ENCODE measurements at places on chromosomes 7 and 10. TPM values are rescaled to one million over a fixed set of nuclear protein-coding genes. Genes with fewer than 3 reads are reported as not detected.

DNA sequence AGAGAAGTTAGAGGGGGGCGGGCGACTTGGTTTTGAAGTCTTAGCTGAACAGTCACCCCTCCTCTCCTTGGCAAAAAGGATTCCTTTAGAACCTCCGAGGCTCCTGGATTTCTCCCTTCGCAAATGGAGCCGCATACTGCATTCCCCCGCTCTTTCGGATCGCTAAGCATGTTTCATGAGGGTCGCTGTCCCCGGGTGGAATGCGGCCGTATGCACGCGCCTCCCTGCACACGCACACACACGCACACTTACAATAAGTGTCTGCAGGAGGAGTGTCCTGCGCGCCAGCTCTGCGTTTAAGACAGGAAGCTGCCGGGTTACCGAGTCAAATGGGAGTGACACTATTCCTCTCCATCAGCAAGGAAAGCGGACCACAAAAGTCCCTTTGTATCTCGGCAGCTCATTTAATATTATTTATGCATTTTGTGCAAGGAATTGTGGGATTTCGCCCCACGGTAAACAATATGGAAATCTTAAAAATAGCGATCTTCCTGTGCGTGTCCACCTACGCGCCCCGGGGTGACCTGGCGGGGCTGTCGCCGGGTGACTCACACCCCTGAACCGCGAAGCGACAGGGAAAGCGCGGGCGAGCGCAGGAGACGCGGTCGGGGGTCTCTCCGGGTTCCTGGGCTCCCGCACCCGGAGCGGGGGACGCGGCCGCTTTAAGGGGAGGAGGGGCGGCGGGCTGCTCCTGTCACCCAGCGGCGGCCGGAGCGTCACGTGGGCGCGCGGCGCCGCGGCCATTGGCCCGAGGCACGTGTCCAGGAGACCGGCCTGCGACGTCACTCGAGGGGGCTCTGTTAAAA, 988 bp upstream of the EN2 start:
- no peak for DNase-seq

TRIM56 gene
- total RNA-seq = 43.7 TPM

DNA sequence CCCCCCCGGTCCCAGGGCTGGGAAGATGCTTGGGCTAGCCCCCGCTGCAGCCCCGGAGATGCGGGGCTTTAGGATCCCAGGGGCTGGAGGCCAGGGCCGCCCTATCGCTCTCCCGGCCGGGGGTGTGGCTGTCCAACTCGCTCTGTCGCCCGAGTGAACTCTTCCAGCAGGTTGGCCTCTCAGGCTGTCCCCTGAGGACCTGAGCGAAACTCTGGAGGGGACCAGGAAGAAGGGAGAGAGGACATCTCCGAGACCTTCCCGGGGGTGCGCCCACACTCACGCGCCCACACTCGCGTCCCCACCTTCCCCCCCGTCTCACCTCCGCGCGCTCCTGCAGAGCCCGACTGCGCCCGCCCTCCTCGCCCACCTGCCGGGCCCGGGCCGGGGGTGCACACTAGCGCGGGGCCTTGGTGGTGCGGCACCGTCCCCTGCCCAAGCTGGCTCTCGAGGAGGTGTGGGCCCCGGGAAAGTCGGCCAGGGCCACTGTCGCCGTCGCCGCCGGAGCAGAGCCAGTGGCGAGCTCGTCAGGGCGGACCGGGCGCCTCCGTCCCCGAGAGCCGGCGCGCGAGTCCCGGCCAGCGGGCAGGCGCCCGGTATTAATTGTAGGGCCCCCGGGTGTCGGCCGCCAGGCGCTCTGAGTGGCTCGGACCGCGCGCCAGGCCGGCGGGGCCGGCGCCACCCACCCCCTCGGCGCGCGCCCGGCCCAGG, 101.7 kb upstream of the SVIL start:
- peak; percentile 70 for DNase-seq

DNA sequence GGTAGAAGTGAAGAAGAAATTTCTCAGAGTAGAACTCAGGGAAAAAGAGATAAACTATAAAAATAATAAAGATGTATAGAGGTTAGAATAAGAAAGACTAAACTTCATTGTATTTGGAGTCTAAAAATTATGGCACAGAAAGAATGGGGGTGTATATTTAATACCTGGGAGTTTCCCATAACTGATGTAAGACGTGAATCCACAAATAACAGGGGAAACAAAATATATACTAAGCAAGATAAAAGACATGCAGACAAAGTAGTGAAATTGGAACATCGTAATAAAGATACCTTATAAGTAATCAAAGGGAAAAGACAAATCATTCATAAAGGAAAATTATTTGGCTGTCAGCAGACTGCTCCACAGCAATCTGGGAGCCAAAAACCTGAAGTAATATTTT, 62.8 kb downstream of the HECTD2 start:
- DNase-seq = no peak

DNA sequence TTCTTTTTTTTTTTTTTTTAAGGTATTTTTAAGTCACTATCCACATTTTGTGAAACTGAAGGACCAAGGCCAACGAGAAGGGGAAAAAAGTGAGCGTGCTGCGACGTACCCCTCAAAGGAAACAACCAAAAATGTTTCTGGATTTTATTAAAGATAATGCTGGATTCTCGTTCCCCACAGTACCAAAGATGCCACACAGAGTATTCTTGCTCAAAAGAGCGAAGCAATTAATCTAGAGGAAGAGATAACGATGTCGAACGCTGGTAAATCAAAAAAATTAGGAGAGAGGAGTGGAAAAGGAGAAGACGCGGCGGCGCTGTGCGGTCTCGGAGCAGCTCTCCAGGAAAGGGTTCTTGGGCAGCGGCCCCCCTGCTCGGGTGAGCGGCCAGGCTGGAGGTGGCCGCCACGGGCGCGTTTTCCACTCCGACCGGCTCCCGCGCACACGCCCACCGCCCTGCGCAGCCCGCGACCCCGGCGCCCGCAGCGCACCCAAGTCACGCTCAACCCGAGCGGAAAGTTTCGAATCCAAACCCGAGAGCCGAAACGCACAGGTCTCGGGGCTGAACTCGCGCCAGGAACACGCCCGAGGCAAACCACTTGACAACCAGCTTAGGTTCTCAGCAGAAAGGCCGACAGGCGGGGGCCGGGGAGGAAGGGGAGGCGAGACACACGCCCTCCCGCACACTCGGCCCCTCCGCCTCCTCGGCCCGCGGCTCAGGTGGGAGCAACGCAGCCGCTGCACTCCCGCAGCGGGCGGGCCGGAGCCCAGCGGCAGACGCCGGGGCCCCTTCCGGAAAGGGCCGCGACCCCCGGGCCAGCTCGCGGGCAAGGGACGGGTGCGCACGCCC, 989 bp downstream of the SRPK2 start:
- peak; percentile 50 for DNase-seq

DNA sequence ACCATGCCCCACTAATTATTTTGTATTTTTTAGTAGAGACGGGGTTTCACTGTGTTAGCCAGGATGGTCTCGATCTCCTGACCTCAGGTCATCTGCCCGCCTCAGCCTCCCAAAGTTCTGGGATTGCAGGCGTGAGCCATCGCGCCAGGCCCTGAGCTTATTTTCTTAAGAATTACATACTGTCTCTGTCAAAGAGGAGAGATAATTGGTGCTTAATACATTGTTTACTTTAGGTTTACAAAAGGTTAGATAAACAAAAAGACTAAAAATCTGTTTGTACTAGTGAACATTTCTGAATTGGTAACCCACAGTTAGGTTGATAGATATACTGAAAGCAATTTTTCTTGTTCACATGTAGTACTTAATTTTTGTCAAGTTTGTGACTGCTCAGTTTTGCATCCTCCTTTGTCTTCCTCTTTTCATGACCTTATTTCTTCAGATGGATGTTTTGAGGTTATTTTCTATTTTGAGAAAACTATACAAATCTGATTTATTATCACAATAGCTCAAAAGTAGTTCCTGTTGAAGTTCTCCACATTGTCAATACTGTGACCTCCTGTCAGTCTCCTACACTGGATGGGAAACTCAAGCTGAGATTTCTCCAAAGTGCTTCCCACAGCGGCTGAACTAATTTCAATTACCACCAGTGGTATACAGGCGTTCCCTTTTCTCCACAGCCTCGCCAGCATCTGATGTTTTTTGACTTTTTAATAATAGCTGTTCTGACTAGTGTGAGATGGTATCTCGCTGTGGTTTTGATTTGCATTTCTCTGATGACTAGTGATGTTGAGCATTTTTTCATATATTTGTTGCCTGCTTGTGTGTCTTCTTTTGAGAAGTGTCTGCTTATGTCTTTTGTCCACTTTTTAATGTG, 22.5 kb downstream of the HHEX start:
- DNase-seq = no peak

PTN gene
- total RNA-seq = 2.8 TPM

GRCh38 chr10:126806498-126806897, 98.7 kb upstream of the DOCK1 start:
- no peak for DNase-seq

STK31 gene
- total RNA-seq = not detected

GRCh38 chr7:39321909-39322498, 244.2 kb upstream of the YAE1 start:
- DNase-seq = no peak

- DNase-seq = peak; percentile 82
Observed at GRCh38 chr10:123967626-123968243, 76.1 kb upstream of the CPXM2 start.

PON3 gene
- 5.5 TPM for total RNA-seq

DNA sequence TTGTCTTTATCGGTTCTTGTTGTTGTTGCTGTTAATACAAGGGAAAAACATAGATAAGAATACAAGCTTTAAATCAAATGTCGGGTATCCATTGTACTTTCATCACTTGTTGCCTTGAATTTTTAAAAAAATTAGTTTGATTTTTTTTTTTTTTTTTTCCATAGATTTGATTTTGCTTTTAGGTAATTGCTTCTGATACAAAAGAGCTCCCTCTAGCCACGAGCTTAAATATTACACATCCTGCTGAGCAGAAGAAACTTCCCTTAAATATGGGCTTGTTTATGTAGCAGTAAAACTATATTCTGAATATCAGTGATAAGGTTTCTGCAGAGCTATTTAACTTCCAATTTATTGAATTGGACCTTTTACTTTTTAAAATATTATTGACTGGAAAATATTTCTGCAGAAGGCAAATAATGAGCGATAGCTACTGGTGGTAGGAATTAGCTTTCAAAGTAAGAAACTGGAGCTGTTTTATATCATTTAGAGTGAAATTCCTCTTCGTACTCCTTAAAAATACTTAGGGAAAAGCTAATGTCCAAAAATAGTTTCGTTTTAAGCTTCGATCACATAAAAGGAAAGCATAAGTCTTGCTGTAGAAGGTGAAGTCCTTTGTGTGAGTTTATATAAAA, 216.9 kb downstream of the POLR1F start:
- DNase-seq = no peak

- no peak for DNase-seq
Observed at GRCh38 chr10:78520737-78521430, 487.2 kb downstream of the RPS24 start.

DNA sequence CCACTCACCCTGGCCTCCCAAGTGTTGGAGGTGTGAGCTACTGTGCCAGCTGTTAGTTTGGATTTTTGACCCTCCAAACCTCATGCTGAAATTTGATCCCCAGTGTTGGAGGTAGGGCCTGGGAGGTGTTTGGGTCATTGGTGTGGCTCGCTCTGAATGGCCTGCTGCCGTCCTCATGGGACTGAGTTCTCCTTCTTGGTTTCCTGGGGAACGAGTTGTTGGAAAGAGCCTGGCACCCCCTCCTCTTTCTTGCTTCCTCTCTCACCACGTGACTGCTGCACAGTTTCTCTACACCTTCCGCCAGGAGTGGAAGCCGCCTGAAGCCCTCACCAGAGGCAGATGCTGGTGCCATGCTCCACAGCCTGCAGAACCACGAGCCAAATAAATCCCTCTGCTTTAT, 253.5 kb downstream of the PHTF2 start:
- no peak for DNase-seq

CLRN3 gene
- total RNA-seq = 7.4 TPM

GRCh38 chr7:143511593-143512047, 33.9 kb downstream of the TAS2R41 start:
- no peak for DNase-seq

MMRN2 gene
- 8.7 TPM for total RNA-seq

DNA sequence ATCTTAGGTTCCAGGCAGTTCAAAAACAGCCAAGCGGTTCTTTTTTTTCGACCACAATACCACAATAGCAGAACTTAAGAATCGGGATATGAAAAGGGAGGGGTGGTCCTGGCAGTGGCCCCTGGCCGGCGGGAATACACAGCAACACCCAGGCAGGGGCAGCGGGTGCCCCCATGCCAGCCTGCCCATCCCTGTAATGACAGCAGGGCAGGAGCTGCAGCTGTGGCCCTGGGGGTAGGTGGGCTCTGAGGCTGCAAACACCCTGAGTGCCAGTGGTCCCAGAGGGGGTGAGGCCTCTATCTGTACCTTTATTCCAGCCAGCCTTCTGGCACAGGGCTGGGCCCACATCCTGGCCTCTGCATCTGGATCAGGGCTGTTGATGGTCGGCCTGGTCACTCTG, 247.4 kb downstream of the SEMA3D start:
- no peak for DNase-seq

PNLIPRP2 gene
- 140 TPM for total RNA-seq

GRCh38 chr7:2387897-2388636, 15.3 kb upstream of the CHST12 start:
- no peak for DNase-seq

CYP2E1 gene
- 13.2 TPM for total RNA-seq

- DNase-seq = peak; percentile 75
Observed at GRCh38 chr10:110568055-110568735, 700 bp downstream of the SMC3 start.

- DNase-seq = no peak
Observed at GRCh38 chr10:16562891-16563290, 41.2 kb upstream of the C1QL3 start.

CYP17A1 gene
- total RNA-seq = not detected

- DNase-seq = no peak
Observed at GRCh38 chr7:102412548-102412947, 16.4 kb downstream of the PRKRIP1 start.

DNA sequence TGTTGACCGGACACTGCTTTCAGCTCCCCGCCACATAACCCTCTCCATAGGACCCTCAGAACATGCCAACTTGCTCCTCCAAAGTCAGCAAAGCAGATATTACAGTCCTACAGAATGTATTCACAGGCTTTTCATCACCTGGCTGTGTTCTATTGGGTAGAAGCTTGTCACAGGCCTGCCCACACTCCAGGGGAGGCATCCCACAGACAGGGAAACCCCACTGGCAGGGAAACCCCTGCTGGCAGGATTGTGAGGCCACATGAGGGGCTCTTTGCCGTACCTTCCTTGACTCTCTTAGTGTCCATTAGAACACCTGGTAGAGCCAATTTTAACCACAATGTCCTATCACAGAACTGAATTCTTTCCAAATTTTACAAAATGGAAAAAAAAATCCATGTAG, 344.2 kb upstream of the MGMT start:
- DNase-seq = no peak

DNA sequence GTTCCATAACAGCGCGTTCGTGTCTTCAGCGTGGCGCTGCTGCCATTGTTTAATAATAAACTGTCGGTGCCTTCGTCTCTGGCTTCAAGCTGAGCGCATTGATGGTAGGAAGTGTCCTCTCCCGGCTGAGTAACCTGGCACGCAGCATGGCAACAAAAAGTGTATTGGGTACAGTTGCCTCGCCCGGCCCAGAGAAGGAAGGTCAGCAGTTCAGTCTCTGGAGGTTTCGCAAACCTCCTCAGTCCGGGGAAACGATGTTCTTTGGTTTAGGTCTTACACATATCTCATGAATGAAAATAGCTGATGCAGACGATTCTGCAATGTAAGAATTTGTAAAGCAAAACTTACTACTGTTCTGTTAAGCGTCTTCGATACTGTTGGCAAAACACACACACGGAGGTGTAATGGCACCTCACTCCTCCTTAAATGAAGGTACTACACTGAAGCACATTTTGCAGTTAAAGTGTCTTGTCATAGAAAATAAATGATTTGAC, 739 bp upstream of the CCDC186 start:
- peak; percentile 53 for DNase-seq

PPIF gene
- 35.7 TPM for total RNA-seq

Data from Peyer's patch (tissue), 4 donors.